ENCODE measurements at places on chromosomes 13 and 19.

GRCh38 chr19:12364391-12365235, 870 bp downstream of the ZNF442 start:
- DNase-seq = peak; percentile 39

DNA sequence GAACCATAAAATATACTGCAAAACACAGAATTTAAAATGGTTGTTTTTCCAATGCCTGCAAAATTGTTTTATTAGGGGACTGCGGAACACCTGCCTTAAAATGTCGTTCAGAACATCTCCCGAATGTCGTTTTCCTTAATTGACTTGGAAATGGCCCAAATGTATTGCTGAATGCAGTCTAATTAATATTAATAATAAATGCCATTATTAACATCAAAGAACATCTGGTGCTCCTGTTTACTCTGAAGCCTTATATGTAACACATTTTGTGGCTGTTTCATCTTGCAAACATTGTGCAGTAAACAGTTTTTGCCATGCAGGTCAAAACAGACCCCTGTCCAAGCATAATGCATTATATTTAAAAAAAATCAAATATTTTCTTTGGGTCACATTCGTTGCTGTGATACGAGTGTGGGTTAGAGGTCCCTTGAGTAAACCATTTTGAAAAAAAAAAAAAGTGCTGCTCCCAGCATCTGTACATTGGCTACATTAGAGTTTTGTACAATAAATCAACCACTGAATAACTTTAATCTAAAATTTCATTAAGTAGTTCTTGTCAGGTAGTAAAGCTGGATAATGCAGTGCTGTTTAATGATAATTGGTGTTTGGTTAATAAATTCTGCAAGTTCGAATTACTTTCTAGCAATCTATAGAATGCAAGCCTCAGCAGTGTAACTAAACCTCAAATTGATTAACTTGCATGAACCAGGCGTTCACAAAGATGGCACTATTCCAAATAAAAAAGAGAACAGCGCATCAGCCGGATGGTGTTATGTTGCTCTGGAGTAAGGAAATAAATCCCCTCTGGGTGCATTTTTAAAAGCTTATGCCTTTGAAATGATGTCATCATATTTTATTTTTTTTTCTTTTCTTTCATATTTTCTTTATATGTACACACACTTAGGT, 140.2 kb downstream of the ZNF536 start:
- DNase-seq = no peak

DNA sequence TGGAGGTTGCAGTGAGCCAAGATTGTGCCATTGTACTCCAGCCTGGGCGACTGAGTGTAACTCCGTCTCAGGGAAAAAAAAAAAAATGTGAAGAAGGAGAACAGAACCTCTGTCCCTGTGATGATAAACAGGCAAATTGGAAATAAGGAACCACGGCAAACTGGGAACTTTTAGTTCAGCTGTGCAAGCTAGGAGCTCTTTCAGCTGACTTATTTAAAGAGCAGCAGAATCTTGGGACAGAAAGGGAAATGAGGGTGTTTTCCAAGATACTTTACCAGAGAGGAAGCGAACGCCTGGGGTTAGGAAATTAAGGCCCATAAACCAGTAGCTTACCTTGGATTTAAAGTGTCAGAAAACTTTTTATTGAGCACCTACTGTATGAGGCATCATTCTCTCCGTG, 3.0 kb upstream of the UPF1 start:
- DNase-seq = no peak

- no peak for DNase-seq
Observed at GRCh38 chr19:1146412-1146699, 27.7 kb downstream of the SBNO2 start.

GRCh38 chr13:78827471-78827870, 168.5 kb upstream of the OBI1 start:
- no peak for DNase-seq

DNA sequence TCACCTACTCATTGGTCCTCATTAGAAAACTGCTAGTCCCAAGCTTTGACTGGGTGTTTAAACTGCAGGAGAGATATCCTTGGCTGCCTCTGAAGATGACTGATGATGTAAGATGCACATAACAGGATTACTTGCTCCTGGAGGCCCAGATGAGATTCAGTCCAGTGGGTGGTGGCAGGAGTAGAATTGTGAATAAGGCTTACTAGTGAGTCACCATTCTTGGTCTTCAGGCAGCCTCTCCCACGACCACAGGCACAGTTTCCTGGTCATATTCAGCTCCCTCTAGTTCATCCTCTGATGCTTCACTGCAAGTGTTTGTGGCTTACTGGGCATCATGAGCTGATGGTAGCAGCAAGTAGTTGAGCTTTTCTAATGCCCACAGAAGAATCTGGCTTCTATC, 12.1 kb downstream of the SERTM1 start:
- no peak for DNase-seq

GRCh38 chr13:32535748-32536147, 2.8 kb downstream of the N4BP2L2 start:
- no peak for DNase-seq

GRCh38 chr19:2594319-2594718, 108.2 kb downstream of the GNG7 start:
- no peak for DNase-seq

- no peak for DNase-seq
Observed at GRCh38 chr13:24663586-24663985, 16.6 kb upstream of the ATP12A start.

DNA sequence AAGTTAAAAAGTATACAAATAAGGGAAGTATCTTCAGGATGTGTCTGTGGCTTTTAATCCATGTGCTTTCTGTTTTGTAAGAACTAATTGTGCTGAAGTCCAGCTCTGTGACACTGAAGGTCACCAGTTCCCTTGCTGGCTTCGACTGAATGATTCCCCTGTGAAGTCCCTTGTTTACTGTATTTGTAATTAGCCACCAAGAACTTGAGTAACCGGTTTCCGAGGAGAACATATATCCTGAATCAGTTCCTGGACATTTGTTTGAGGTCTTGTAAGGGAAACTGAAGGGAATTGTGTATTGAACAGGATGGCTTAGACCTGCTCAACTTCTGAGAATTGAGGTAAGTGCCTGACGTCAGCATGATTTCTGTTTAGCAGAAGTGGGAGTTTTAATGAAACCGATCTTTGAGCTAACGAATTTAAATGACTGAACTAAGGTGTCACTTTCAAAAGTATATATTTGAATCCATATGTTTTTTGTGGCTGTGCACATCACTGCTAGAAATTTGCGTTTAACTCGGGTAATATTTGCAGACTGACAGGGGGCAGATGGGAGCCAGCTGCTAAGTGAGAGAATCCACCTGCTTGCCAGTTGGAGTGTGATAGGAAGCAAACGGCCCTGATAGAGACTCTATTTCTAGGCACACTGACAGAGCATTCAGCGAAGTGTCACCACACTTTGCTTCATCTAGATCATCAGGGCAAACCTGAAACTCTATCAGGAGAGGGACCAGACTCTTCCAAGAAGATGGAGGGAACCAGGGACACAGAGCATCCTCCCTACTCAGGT, 530.0 kb downstream of the RFC3 start:
- DNase-seq = no peak

Data from left lung (tissue), 14 donors.